ENCODE measurements at places on chromosomes 1 and 21.
A peak's percentile ranks its signal among the peaks of the same experiment; 100 is the strongest.

DNA sequence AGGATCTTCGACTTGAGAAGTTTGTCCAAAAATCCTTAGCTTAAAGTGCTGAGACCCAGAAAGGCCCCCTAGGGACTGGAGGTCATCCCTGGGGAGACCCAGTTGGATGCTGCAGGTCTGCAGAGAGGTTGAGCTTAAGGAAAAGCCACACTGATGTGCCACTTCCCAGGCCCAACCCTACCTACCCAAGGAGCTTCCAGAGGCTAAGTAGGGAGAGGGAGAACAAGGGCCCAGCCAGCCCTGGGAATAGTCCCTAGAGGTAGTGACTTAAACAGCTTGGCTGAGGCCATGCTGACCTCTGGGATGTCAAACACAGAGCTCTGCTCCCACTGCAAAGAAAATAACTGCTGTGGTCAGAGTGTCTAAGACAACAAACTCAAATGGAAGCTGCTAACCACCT lies 693.7 kb downstream of the MATN1 start:
- no peak for DNase-seq

DNA sequence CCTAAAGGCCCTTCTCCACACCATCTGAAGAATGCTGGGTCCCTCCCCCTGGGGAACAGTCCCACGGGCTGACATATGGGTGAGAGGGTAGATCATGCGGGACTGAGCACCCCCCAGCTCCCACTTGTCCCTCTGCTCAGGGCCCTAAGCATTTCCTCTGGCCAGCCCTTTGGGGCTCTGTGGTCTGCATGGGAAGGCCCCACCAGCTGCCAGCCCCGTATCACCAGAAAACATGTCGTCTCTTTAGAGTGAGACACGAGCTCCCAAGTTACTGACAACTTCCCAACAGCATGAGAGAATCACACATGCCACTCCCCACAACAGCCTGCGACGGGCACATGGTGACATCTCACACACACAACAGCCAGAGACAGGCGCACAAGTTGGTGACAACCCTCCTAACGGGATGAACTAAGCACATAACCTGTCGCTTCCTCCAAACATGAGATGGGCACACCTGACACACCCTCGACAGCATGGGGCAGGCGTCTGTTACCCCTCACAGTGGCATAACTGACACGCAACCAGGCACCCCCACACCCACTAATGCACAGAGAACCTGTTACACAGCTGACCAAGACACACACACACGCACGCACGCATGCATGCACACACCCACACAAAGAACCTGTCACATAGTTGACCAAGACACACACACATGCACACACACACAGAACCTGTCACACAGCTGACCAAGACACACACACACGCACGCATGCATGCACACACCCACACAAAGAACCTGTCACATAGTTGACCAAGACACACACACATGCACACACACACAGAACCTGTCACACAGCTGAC lies 41.2 kb downstream of the AHDC1 start:
- DNase-seq: no peak

- no peak for DNase-seq
Measured at GRCh38 chr1:198678901-198679329, 40.1 kb downstream of the PTPRC start.

- no peak for DNase-seq
Measured at GRCh38 chr1:114353262-114353661, 157.7 kb downstream of the TRIM33 start.

DNA sequence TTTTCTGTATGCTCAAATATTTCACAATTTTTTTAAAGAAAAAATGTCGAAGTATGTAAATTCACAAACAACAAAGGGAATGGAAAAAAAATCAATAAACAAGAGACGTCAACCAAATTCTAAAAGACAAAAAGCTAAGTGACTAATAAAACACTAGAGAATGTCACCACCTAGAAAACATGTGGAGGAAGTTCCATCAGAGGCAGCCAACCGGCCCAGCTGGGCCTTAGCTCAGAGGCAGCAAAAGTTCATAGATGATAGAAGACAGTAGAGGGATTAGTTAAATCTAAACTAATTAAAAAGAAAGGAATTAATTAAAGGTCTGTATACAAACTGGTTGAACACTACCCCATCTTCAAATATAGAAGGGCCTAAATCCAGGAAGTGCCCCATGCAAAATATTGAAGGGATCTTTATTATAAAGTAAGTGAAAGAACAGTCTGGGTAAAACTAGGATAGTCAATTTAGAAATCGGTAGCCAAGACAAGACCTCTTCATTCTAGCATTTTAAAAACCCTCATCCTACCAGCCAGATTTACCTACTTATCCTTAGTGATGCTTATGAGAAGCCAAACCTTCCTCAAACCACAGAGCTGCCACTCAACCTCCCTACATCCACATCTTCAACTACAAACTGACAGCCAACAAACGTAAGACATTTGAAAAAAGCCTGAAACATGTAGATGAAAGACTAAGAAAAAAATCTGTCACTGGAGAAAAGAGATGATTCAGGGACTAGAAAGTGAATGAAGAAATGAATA lies 23.7 kb downstream of the MRPL39 start:
- DNase-seq: no peak

DNA sequence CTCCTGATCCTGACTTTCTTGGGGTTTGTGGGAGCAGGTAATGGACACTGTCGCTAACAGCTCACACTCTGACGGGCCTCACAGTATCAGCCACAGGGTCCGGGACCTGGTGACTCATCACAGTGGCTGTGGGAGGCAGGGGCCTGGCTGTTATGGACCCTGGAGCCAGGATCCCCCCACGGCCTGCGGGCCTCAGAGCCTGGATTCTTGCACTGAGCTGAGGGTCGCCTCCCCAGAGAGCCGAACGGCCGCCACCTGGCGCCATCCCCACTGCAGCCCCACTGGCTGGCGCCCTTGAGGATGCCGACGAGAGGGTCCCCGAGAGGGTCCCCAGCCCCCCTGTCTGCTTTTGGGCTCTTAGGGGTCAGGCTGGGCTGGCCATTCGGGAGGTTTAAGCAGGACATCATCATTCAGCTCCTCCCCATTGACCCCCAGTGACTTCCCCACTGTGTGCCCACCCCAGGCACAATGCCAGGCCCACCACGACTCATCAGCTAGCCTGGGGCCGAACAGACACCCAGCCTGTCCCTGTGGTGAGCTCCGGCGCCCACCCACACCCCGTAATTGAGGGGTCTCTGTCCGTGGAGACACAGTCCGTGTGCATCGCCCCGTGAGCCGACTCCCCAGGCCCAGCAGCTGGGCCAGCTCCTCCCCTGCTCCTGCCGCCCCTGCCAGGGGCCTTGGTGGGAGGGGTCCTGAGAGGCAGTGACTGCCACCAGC lies 30.8 kb upstream of the TRAPPC10 start:
- DNase-seq: no peak

DNA sequence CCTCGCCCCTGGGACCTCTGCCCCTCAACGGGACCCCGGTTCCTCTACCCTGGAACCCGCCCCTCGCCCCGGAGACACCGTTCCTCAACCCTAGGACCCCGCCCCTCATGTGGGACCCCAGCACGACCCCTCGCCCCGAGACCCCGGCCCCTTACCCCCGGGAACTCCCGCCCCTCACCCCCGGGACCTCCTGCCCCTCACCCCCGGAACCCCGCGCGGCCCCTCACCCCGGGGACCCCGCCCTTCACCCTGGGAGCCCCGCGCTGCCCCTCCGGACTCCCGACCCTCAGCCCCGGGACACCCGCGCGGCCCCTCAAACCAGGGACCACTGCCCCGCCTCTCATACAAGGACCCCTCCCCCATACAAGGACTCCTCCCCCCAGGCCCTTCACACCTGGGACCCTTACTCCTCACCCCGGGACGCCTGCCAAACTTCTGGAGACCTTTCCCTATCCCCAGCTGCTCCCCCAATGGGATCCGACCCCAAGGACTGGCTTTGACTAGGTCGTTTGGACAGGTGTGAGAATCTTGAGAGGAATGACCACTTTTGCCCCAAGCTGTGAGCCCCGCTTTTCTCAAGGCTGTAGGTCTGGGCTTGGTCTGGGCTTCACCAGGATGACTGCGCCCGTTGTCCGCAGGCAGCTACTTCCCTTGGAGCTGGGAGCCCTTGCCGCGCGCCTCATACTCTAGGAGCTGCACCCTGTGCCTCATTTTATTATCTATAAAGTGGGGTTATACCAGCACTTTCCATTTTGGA lies 843 bp downstream of the DIP2A start:
- peak; percentile 35 for DNase-seq

- no peak for DNase-seq
Measured at GRCh38 chr1:243799908-243800307, 50.1 kb downstream of the AKT3 start.

Data from 8988T (cell line).